ENCODE measurements at places on chromosomes 4 and X.

- DNase-seq = peak; percentile 11
Measured at GRCh38 chr4:2537011-2537830, 774 bp downstream of the FAM193A start.

- DNase-seq = no peak
Measured at GRCh38 chr4:120082251-120082650, 15.6 kb upstream of the MAD2L1 start.

DNA sequence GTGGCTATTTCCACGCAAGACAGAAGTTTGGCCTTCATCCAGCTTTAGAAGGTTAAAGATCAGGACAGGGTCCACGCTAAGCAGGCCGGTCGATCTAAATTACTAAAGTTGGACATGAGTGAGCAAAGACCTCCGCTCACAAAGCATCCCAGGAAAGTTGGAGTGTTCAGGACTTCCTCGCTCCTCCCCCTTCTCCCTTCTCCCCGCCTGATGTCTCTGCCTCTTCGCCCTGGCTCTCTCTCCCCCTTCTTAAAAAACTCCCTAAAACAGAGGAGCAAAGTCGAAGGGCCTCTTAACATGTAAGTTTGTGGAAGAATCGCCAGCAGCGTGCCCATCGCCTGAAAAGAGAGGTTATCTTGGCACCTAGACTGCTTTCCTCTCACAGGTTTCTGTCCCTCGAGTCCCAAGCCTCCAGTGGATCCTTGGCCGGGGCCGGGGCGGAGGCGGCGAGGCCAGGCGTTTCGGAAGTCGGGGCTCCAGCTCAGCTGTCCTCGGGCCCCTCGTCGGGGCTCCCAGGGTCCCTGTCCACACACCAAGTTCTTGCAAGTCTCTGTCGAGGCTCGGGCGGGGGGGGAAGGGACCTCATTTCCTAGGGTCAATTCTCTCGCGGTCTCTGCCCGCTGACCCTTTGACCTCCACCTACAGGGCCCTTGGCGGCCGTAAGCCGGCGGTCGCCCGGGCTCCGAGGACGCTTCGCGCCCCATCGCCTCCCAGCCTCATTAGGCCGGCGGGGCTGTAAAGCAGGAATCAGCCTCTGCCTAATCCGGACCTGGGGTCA lies 7.6 kb downstream of the ZIC3 start:
- DNase-seq = no peak

DNA sequence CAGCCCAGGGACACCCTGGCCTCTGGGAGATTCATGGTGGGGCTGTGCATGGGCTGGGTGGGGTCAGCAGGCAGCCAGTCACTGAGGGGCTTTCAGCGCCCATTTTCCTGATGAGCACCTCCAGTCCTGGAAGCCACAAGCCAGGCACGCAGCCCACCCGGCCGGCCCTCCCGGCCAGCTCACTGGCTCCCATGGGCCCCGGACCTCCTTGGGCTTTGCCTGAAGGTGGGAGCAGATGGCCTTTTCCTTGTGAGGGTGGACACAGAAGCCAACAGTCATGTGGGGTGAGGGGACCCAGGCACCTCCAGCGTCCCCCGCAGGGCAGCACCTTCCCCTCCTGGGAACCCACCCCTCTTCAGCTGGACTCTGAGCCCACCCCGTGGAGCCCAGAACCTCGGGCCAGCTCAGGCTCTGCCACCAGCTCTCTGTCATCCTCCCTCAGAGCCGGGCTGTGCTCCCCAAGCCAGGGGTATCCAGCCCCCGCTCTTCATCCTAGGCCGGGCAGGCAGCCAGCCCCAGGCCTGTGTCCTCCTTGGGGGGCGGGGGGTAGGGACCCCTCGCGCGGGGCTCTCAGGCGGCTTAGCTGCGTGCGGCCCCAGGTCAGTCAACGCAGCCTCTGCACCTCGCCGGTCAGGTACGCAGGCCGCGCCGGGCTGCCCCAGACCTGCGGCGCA lies 798 bp upstream of the FGFR3 start:
- no peak for DNase-seq

DNA sequence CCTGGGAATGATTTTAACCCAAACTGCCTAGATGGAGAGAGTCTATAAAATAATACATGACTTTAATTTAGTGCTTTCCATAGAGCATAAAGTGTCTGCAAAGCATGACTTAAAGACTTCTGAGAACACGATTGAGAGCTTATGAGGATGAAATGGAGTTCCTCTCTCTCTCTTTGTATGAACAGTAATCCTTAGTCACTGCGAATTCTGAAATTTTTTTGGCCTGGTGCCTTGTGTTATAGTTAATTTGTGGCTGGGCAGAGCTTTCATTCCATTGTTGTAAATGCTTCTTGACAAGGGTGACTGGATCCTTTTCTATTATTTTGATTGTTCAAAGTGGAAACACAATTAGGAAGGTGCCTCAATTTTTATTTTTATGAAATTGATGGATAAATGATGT lies 179.5 kb downstream of the CEP135 start:
- no peak for DNase-seq

- no peak for DNase-seq
Measured at GRCh38 chr4:61750810-61751209, 550.7 kb downstream of the ADGRL3 start.

DNA sequence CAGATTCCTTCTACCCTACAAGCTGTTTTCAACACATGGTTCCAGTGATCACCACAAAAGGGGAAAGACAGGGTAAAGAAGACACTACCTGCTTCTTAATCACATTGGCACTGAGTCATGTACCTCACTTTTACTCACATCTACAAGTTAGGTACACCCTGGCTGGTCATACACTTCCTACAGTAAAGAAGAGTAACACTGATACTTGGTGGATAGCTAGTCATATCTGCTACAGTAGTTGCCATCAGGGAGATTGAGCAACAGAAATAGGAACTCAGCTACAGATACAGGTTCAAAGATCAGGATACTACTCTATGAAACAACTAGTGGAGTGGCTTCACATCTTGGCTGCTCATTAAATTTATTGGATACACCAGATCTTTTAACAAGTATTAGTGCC lies 105.4 kb upstream of the DIAPH2 start:
- DNase-seq = no peak

GRCh38 chrX:23811656-23812055 lies 28.7 kb downstream of the SAT1 start:
- DNase-seq = no peak

- no peak for DNase-seq
Measured at GRCh38 chrX:125108921-125109320, 210.8 kb upstream of the TEX13C start.

DNA sequence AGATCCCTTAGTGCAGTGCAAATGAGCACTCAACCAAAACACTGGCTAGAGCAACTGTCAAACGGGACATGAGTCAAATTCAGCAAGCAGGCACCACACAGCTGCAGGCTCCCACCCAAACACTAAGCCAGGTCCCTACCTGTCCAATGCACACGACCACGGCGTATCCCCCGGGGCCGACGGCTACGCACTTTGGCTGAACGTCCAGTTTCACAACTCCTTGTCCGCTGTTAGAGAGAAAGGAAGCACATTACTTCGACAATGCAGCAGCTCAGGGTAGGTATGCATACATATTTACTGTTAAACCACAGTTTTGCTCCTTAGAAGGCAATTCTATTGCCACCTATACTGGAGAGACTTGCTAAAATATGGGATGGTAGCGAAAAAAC lies 35.4 kb downstream of the WDR1 start:
- no peak for DNase-seq

DNA sequence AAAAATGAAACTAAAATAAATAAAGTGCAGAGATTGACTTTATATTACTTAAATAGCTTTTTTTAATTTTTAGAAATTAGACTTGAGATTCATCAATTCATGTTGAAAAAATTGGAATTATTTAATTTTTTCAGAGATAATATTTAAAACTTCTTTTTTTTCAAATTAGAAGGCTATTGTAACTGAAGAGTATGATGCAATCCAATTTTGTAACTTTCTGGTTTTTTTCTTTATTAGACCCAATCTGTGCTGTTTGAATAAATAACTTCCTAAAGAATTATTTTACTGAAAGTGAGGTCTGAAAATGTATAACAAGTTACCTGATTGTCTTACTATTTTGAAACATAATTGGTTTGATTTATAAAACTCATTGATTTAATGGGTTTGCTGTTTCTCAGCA lies 200.9 kb downstream of the MAD2L1 start:
- no peak for DNase-seq

- DNase-seq = no peak
Measured at GRCh38 chrX:153688911-153689590, 1.3 kb downstream of the SLC6A8 start.

DNA sequence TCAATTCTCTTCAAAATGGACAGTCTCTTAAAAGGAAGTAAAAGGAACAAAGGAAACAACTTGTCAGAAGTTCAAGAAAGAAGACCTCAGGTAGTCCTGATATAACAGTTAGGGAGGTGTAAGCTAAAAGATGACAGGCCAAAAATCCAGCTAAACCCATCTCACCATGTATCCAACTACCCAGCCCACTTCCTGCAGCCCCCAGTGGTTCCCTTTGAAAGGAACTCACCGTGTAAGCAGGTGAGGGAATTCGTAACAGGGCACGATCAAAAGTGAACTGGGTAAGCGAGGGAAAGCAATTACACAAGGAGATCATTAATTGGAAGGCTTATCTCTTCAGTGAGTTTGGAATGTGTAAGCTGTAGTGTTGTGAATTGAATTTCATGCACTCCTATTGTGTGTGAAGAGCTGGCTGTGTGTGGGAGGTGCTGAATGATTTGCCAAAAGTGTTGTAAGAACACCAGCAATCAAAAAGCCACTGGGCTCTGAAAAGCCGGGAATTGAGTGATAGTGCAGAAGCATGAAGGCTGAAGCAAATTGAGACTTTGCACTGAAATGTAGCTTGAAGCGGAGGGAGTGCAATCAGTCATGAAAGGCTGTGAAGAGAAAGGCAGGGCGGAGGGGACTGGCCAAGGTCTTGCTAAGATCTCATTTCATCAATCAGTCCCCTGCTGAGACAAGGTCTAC lies 914.2 kb upstream of the LCORL start:
- DNase-seq = peak; percentile 32

DNA sequence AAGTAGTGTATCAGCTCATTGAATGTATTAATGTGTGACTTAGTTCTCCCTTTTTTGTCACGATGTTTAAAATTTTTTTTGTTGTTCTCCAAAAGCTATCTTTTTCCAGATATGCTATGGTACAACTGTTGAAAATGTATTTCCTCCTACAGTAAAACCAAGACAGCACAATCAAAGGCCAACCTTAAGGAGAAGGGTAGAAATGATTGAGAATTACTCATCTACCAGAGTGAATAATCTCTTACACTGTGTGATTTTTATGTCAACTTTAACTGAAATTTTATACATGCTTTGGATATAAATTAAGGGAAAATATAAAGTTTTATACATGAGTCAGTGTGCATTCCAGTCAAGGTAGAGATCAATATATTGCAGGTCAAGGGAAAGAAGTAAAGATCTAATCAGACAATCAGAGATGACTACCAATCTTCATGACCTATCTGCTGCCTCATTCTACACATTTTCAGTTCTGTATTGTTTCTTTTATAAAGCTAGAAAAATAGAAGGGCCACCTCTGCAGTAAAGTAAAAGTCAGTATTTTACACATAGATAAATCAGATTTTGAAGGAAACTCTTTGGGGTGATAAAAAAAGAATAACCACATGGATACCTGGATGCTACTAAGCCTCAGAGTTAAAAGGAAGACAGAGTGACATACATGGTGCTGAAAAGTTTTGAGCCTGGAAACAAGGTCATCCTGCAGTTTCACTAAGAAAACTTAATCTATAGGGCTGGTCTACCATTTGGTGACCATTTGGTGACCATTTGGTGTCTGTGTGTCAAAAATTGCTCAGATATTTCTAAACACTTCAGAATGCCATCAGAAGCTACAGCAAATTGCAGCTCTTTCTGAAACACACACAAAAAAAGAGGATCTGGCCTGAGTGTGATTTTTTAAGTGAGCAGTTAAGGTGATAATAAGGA lies 1.6 kb downstream of the FAM13A start:
- DNase-seq = no peak

GRCh38 chr4:139700568-139700967 lies 34.9 kb downstream of the MGST2 start:
- DNase-seq = no peak

GRCh38 chr4:79820427-79820826 lies 252.6 kb downstream of the ANTXR2 start:
- no peak for DNase-seq

DNA sequence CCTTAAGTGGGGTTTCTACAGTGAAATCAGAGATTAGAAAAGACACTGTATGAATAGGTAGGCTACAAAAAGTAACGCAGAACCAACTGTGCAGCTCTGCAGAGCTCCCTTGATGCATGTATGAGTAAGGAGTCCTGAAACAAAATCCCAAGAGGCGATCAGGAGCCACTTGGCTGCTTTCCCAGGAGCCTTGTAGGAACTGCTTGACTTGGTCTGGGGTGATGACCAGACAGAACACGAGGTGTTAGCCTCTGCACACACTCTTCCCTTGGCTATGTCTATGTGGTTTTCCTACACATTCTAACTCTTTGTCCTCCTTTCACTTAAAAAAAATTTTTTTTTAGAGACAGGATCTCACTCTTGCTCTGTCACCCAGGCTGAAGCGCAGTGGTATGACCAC lies 22.8 kb upstream of the AP1S2 start:
- no peak for DNase-seq

DNA sequence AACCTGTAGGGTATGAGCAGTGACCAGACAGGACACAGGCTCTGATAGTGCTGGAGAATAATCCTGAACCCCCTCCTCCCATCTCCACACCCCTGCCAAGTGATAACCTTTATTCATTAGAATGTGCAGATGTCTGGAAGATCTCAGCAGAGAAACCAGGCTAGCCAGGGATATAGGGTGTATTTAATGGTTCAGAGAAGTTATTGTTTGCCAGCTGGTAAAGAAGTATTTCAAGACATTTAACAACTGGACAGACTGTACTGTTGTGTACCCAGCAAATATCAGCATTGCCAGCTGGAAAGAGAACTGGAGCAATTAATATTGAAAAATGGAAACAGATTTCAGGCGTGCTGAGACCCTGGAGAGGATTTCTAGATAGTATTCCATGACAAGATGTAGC lies 94.5 kb downstream of the RASGEF1B start:
- no peak for DNase-seq

GRCh38 chr4:140971077-140971792 lies 162.0 kb downstream of the RNF150 start:
- no peak for DNase-seq

- DNase-seq = no peak
Measured at GRCh38 chr4:61195101-61195500, 5.0 kb upstream of the ADGRL3 start.

- no peak for DNase-seq
Measured at GRCh38 chr4:94833394-94833793, 75.6 kb downstream of the BMPR1B start.

DNA sequence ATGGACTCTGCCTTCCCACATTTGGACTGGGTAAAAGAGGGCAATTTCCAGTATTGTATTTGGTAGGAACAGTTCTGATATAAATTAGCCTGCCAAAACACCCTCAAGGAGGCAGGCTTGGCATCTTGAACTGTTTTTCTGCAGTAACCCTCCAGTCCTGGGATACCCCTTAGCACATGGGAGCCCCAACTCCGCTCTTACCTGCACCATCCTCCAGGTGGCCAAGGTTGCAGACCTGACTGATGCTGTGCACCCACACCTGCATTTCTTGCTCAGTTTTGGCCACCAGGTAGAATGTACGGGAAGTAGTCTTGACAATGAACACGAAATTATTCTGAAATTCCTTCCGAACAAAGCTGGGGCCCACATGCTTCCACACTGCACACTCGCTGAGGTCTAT lies 35.1 kb downstream of the GAB3 start:
- no peak for DNase-seq
